ENCODE measurements at places on chromosomes 2 and 18.
A peak's percentile ranks its signal among the peaks of the same experiment; 100 is the strongest.

GRCh38 chr2:72915907-72916742 lies 1.2 kb upstream of the EMX1 start:
- no peak for DNase-seq

- DNase-seq, result no peak
Observed at GRCh38 chr2:106187273-106187891, 6.7 kb downstream of the UXS1 start.

DNA sequence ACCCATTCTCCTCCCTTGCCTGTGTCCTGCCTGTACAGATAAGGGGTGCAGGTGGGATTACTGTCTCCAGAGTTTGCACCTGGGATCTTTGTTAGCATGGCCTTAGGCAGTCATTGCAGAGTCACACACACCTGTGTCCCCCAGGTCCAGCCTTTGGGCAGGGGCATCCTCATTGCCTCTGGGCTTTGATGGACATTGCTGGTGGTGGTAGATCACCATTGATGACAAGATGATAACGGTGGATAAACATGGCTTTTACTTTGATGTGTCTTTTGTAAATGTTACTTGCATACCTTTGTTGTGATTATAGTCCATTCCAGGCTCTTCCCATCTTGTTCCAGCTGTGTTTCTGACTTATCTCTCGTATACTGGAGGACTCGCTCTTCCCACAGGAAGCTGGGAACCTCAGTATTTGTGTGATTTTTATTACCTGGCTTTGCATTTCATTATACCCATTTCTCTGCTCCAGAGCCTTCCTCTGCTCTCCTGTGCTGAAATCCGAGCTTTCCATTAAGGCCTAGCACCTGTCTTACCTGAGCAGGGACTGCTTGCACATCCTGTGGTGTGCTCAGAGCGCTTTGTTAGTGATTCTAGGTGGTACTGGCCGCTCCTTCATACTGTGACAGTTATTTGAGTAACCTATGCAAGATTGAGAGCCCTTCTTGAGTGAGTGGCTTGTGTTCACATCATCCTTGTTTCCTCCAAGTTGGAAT lies 79.2 kb downstream of the PTPRM start:
- no peak for DNase-seq

- DNase-seq, result no peak
Observed at GRCh38 chr2:176581557-176582165, 312.4 kb downstream of the MTX2 start.

DNA sequence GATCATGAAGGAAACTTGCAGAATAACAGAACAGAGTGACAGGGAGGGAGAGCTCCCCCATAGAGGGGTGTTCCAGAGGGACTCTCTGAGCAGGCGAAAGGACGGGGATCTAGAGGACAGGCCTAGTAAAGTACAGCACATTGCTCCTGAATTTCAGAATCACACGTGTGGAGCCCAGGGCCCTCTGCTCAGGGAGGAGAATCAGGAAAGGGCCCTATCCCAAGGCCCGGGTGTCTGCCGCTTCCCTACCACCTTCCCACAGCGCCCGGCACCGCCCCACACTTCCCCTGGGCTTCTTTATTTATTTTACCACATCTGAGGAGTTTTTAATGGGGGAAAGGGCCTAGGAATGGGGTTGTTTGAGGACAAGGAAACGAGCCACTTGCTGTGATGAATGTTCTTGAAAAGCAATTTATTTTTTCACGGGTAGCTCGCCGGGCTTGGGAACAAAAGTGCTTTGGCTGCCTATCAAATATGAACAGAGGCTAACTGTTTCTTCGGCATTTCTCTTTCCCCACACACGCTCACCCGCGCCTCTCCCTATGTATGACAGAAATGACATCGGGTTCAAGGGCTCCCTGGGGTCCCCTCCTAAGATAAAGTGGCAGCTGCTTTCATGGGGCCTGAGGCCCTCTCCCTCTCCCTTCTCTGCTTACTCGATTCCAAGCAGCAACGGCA lies 79.3 kb upstream of the GLI2 start:
- no peak for DNase-seq

- no peak for DNase-seq
Observed at GRCh38 chr2:200494048-200494447, 15.8 kb downstream of the KCTD18 start.

DNA sequence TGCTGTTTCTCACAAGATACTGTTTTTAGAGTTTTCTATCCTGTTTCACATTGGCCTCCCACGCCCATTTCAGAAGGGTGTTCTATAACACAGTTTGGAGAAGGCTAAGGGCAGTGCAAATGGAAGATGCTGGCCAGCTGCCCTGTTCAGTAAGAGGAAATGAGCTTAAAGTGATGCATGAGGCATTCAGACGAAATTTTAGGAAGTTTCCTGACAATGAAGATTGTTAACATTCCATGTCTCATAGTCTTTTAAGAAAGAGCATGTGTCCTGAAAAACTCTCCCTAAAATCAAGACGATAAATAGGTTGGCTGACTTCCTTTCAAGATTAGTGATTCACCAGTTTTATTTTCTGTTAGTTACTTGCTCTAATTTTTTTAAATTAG lies 484.2 kb upstream of the NRP2 start:
- DNase-seq, result no peak

DNA sequence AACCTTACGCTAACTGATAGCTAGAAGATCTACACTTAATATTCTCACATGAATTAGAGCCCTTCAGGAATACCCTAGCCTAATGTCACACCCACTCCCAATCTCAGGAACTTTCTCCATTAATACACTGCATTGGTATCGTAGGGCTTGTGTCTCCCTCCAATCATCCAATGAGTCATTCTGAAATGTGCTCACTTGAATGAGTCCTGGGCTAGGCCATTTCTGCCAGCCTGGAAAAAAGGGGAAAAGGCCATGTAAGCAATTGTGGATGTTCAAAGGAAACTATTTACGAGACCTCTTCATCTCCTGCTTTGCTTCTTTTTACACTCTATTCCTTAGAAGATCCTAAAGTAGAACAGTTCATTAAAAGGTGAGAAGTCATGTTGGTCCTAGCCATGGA lies 18.8 kb downstream of the ZEB2 start:
- DNase-seq, result no peak

- no peak for DNase-seq
Observed at GRCh38 chr2:236661061-236661761, 91.6 kb downstream of the ACKR3 start.

GRCh38 chr18:47949202-47949601 lies 18.7 kb upstream of the SMAD2 start:
- no peak for DNase-seq

- DNase-seq, result no peak
Observed at GRCh38 chr18:12060182-12060870, 33.3 kb upstream of the ANKRD62 start.

GRCh38 chr2:59694176-59694575 lies 859.3 kb downstream of the BCL11A start:
- DNase-seq, result no peak

- no peak for DNase-seq
Observed at GRCh38 chr2:197885587-197885986, 81.2 kb downstream of the PLCL1 start.

DNA sequence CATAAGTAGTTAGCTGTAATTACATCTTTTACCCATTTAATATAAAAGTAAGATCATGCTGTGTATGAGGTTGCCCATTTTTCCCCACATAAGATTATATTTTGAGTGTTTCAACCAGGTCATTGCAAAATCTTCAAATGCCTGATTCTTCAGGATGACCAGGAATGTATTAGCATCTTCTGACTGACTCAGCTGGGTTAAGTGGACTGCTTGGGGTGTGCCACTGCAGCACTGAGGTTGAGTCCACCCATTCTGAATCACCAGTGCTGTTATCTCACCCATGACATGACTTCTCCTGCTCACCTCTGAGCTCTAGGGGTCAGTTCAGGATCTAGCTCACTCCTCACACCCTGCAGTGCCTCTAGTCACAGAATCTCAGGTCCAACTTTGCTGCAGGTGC lies 576.7 kb upstream of the ZEB2 start:
- no peak for DNase-seq

- no peak for DNase-seq
Observed at GRCh38 chr2:234680688-234681619, 184.1 kb upstream of the ARL4C start.

DNA sequence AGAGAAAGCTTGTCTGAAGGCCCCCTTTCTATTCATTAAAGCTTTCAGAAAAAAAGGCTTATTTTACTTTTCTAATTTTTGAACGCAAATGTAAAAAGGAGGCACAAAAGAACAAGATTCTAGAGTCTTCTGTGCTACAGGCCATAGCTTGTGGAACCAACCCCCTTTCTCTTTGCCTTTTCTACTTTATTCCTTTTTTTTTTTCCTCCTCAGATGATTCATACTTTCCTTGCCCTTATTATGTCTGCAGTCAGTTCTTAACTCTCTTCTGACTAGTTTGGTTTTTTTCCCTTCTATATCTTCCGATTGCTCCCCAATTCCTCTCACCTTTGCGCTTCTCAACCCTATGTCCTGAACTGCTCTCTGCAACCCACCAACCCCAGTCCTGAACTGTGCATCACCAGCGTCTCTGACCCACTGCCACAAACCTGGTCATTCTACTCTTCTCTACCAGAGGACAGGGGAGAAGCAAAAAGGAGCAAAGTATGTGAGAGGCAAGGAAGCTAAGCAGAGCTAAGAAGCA lies 56.9 kb upstream of the WIPF1 start:
- DNase-seq, result no peak

DNA sequence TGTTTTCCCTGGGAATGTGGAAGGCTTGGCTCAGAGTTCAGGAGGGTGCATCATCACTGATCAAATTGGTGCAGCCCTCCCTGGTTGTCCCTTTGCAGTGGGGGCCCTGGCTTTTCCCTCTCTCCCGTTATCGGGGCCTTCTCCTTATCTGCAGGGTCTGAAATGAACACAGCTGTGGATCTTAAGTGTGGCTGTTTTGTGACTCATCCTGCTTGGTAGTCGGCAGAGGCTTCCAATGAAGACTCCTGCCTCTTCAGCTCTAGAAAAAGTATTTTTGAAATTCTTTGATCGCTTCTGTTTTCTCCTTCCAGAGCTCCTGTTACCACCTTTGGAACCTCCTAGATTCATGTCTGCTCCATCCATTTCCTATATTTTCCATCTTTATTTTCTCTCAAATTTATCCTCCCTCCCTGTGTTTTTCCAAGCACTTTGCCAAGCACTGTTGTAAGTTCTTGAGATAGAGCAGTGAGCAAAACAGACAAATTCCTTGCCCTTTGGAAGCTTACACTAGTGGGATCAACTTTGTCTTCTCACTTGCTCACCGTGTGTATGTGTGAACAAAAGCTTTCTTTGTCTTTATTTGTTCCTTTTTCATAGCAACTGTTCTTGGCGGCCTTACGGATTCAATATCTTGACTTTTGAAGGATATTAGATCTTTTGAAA lies 45.7 kb downstream of the RALB start:
- no peak for DNase-seq

GRCh38 chr2:170409164-170409535 lies 231.2 kb downstream of the MYO3B start:
- DNase-seq, result peak; percentile 67

GRCh38 chr2:135894930-135895329 lies 18.7 kb upstream of the MCM6 start:
- DNase-seq, result no peak

GRCh38 chr2:235692671-235693171 lies 198.9 kb downstream of the AGAP1 start:
- DNase-seq, result no peak

GRCh38 chr2:205984381-205984780 lies 101.6 kb downstream of the INO80D start:
- DNase-seq, result no peak

GRCh38 chr2:37149626-37150322 lies 7.0 kb downstream of the EIF2AK2 start:
- no peak for DNase-seq

DNA sequence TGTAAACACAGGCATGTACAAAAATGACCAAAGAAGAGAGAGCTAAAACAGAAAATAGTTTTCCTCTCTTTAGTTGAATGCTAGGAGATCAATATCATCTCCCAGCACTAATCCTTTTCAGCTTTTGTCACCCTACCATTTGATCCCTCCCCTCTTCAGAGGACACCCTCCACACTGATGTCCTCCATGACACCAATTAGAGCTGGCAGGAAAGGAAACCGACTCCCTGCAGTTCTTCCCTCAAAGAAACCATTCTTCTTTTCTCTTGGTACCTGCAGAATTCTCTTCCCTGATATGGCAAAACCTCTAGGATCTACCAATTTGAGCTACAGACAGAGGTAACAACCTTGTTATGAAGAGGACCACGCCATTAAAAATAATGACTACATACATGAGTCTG lies 5.3 kb downstream of the EPB41L3 start:
- no peak for DNase-seq

- DNase-seq, result no peak
Observed at GRCh38 chr2:186543561-186544131, 46.2 kb upstream of the ITGAV start.

DNA sequence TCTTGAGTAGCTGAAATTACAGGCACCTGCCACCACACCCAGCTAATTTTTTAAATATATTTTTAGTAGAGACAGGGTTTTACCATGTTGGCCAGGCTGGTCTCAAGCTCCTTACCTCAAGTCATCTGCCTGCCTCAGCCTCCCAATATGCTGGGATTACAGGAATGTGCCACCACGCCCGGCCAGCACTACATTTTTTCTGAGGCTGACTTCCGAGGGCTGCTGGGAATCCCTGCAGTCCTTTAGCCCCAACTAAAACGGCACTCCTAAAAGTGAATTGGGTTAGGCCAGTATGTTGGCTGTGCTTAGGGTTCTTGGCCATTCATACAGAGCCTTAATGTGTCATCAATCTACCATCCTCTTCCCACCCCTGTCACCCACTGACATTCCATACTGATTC lies 375.4 kb downstream of the DCC start:
- no peak for DNase-seq

- no peak for DNase-seq
Observed at GRCh38 chr2:40455661-40456060, 3.8 kb upstream of the SLC8A1 start.

- DNase-seq, result no peak
Observed at GRCh38 chr2:240586919-240587800, 626 bp downstream of the CAPN10 start.

GRCh38 chr2:132923787-132924186 lies 253.8 kb upstream of the LYPD1 start:
- no peak for DNase-seq

DNA sequence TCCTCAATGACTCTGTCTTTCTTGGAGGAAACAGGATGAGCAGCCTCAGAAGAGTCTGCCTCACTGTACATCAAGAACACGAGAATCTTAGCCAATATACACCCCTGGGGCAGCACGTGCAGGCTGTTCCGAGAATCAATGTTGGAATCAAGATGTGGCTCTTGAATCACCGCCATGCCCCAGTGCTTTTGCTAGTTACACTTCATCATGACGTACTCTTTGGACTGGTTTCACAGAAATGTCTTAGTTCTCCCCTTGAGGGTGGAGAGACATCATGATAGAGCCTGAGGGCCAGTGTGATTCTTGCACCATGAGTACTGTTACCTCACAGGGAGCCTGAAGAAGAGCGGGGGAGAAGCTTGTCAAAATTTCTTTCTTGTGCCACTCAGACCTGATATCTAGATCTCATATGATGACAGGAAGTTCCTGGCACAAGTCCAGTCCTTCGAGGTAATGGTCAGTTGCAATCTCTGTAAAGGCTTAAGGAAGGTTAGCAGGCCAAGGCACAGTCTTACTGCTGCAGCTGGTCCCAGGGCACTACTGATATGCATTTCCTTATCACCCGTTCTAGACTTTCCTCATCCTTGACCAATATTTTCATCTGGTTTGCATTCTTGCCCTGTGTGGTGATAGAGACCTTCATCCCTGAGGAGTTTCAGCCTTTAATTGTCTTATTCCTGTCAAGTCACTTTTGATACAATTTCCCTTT lies 28.2 kb upstream of the STAT4 start:
- DNase-seq, result no peak
